Activated T-helper 1 cell treated with anti-CD3 and anti-CD28 coated beads, Interleukin-12 subunit alpha, Interleukin-12 subunit beta, Interleukin-2, Interleukin-4 antibody, amounts not matched to agents 30 ng/mL and 10 ng/mL and 1 ng/mL, durations not matched to agents 14 hours and 24 hours and 36 hours (primary cell): ENCODE measurements at places on chromosomes 13 and 19. TPM values are rescaled to one million over a fixed set of nuclear protein-coding genes. Genes with fewer than 3 reads are reported as not detected.

The CYP2A7 gene
- not detected in 2 replicates for total RNA-seq

The RXFP2 gene
- not detected in 2 replicates for total RNA-seq

The TMC4 gene
- total RNA-seq: 0.73 and 0.83 TPM in 2 replicates

The KLK6 gene
- total RNA-seq: not detected in 2 replicates

The PALM gene
- 0.18 TPM in 1 of 2 replicates, not detected in the other for total RNA-seq

The SHC2 gene
- total RNA-seq: not detected in 2 replicates

The CBARP gene
- 1.5 and 1.8 TPM in 2 replicates for total RNA-seq

The ALKBH7 gene
- total RNA-seq: 24.8 and 27.1 TPM in 2 replicates

The C19orf67 gene
- 0.67 and 1.1 TPM in 2 replicates for total RNA-seq

The TNFSF11 gene
- 1.2 and 1.6 TPM in 2 replicates for total RNA-seq

The CNN1 gene
- total RNA-seq: not detected in 2 replicates

The PROZ gene
- total RNA-seq: not detected in 2 replicates

The PET100 gene
- total RNA-seq: 88.5 and 93.4 TPM in 2 replicates

The ZNF729 gene
- total RNA-seq: not detected in 2 replicates

The DYRK1B gene
- 4.2 and 5.5 TPM in 2 replicates for total RNA-seq

The ZNF91 gene
- 20.5 and 22.4 TPM in 2 replicates for total RNA-seq

The SPRED3 gene
- total RNA-seq: 2.2 and 2.6 TPM in 2 replicates

The SERTAD3 gene
- total RNA-seq: 6.4 and 10.0 TPM in 2 replicates

The ZBTB45 gene
- 15.9 and 17.4 TPM in 2 replicates for total RNA-seq

The COX7A1 gene
- not detected in 2 replicates for total RNA-seq

The ZNF724 gene
- total RNA-seq: 12.1 and 14.1 TPM in 2 replicates

The ATP12A gene
- 0.16 and 0.20 TPM in 2 replicates for total RNA-seq
